Neural progenitor cell (in vitro differentiated cells): ENCODE measurements at places on chromosomes 1 and 21.

- DNase-seq: no peak
These were observed 44.7 kb downstream of the PTGFRN start for GRCh38 chr1:116954440-116954839.

DNA sequence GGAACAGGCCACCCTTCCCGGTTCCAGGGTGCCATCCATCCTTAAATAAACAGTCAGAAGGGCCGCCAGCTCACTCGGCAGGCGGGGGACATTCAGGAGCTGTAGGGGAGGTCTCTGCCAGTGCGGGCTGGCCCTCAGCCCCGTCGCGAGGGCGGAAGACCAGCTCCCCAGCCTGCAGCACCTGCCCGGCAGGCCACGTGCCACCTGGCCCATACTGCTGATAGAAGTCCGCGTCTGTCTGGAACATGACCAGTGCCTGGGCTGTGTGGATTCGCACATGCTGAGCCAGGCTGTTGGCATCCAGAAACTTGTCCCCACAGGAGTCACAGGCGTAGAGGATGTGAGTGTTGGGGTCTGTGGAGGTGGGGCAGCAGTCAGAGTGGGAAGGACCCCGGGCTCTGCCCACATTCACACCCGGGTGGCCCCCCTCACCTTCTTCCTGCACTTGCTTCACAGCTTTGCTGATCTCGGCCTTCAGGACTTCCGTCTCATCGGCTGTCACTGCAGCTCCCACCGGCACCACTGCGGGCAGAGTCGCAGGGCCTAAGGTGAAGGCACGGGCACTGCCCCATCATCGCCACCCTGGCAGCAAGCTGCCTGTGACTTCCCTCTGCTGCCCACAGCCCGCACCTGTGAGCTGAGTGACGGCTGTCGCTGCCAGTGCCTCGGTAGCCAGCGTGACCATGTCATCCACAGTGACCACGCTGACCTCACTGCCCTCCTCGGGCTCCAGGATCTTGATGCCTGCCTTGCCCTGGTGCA is 33.8 kb downstream of the ZBTB17 start:
- DNase-seq: no peak

DNA sequence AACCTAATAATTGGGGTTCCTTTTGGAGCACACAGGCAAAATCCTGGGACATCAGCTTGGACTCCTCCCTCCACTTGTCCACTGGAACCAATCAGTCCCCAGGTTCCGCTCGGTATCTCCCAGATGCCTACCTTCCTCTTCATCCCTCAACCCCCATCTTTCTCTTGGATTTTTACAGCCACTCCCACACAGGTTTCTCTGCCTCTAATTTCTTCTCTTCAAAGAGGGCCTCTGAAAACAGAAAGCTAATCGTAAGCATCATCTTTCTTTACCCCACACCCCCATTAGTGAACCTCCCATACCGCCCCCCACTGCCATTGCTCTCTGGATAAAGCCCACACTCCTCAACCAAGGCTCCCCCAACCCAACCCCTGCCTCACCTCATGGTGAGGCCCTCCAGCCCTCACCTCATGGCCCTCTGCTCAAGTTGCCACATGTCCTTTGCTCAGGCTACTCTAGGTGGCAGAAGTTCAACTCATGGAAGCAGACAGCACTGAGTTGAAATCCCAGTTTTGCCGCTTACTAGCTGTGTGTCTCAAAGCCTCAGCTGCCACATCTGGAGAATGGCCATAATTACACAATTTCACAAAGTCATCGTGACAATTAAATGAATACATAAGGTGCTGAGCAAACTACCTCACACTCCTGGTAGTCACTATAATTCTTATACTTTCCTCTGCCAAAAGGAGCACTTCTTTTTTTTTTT is 18.1 kb upstream of the WASF2 start:
- no peak for DNase-seq

GRCh38 chr1:44406737-44407429 is 1.8 kb downstream of the RNF220 start:
- DNase-seq: peak; percentile 68

- DNase-seq: no peak
These were observed 867.3 kb downstream of the TTLL7 start for GRCh38 chr1:83131692-83131955.

GRCh38 chr1:34900775-34901502 is 28.5 kb downstream of the DLGAP3 start:
- DNase-seq: no peak

GRCh38 chr1:174248041-174248440 is 88.7 kb downstream of the RABGAP1L start:
- DNase-seq: no peak

DNA sequence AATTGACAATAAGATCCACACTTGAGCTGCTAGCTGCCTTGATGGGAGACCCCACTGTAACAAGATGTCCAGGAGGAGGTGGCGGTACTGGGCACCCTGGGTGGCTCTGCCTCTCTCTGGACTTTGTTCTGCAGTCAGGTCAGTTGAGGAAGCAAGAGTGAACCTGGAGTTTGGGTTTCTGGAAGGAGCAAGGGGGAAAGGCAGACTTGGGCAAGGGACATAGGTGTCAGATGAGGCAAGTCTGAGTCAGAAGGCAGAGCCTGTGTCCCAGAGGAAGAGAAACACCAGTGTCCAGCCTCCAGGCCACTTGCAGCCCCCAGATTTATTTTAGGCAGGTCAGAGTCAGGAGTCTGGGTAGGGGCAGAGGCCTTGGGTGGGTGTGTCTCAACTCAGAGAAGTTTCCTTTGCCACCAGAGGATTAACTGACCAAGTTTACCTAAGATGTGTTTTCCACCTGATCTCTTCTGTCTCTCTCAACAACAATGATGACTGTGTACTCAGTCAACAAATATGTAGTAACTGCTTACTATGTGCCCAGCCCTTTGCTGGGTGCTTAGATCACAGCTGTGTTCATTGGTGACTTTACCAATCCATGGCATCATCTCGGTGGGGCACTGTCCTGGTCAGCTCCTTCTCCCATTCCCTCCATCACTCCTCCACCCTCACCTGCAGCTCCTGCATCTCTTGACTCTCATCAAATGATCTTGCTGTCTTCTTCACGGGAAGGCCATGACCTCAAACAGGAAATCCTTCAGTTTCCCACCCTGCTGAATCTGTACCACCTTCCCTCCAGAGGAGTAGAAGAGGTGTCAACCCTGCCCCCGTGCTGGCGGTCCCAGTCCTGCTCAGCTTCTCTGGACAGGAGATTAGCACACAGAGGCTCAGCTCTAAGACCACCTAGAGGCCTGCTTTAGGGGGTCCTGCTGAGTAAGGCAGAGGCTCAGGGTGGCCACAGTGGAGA is 36.6 kb downstream of the ELF3 start:
- no peak for DNase-seq

DNA sequence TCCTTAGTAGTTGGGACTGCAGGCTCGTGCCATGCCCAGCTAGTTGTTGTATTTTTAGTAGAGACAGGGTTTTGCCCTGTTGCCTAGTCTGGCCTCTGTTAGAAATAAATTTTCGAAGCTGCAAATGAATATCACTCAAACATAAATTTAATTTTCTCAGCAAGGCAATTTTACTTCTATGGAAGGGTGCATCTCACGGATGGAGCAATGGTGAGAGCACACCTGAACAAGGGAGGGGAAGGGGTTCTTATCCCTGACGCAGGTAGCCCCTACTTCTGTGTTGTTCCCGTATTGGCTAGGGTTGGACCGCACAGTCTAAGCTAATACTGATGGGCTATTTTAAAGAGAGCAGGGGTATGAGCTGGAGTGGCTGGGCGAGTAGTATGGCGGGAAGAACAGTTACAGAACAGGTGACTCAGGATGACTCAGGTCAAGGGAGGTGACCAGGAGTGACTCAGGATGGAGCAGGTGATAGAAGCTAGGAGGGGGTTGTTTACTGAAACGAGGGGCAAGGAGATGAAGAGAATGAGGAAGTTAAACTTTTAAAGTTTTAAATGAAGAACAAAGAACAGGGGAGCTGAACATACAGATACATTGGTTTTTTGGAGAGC is 7.5 kb downstream of the MDM4 start:
- no peak for DNase-seq

DNA sequence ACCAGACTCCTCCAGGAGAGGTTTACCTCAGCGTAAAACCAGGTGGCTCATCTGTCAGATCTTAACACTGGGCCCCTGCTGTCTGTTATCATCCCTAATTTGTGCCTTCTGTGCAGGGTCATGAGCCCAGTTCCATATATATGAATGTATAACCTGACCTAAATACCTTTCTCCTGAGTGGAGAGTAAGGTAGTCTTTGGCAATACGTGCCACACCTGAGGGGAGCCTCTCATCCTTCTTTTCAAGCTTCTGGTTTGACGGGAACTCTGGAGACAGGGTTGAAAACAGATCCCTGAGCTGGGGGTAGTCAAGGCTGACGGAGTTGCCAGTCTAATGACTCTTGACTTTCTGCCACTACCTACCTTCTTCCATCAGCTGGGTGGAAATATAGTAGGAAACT is 4.1 kb downstream of the SFT2D2 start:
- DNase-seq: no peak

DNA sequence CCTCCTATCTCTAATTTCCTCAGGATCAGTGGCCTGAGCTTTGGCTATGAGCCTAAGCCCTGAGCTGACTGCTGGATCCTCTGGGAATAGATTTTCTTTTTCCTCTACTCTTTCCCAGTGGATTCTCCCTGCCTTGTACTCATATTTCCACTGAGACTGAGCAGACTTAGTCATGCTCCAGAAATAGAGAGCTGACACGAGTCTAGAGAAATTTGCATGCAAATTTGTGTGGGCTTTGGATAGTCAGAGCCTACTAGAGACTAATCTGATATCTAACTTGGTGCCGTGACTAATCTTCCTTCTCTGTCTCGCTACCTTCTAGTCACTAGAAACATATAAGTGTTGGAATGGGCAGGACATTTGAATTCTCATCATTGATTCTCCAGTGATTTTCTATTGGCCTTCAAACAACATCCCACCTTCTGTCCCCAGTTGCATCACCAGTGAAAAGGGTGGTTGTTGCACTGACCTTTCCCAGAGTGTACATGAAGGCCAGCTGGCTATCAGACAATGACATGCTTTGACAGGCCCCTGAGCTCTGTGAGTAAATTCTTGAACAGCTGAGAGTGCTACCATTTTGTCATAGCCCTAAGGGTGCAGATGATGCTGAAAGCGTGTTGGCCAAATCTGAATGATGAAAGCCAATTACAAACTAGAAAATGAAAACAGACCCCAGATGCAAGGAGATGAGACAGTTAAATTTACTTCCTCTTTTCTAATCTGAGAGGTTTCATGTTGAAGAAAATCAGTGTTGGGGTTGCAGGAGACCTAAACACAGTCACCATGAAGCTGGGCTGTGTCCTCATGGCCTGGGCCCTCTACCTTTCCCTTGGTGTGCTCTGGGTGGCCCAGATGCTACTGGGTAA is at the start of gene FCRLA:
Gene FCRLA, plus strand, starts transcription at position 748 of the 866 bp plus-strand sequence. Its CDS starts 36 bp downstream, at position 784.
- no peak for DNase-seq

- DNase-seq: no peak
These were observed 547.2 kb upstream of the NCAM2 start for GRCh38 chr21:20451046-20451445.

DNA sequence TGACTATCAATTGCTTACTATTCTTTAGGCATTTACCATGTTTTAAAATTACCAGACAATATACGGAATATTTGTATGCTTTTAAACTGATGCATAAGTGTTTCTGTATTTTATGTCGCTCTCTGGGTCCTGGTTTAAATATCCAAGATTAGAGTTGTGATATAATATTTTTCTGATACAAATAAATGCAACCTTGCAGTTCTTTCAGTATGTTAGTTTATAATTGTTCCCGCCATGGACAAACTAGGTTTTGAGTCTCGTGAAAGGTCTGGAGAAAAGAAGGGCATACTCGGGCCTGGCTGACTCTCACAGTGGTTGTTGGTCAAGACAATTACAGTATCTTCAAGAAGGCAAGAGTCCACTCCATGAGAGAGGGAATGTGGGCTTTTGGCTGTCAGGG is 72.6 kb upstream of the AJAP1 start:
- DNase-seq: no peak

DNA sequence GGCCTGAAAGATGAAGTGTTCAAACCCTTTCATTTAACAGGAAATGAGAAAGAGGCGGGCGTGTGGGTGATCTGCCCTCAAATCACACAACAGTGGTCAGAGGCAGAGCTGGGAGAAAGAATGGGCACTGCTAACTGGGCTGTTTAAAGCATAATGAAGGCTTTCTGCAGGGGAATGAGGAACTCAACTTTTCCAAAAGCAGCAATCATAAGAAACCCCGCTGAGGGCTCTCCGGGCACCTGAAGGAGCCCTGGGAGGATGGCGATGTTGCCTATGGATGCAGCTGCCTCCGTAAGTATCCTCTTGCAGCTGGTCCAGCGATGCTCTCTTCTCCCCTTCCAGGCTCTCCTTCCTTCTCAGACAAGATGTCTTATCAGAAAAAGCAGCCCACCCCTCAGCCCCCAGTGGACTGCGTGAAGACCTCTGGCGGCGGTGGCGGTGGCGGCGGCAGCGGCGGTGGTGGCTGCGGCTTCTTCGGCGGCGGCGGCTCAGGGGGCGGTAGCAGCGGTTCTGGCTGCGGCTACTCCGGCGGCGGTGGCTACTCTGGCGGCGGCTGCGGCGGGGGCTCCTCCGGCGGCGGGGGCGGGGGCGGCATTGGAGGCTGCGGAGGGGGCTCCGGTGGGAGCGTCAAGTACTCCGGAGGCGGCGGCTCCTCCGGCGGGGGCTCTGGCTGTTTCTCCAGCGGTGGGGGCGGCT is 1.2 kb downstream of the LORICRIN start:
- no peak for DNase-seq

- no peak for DNase-seq
These were observed 19.8 kb downstream of the ZBTB17 start for GRCh38 chr1:15956150-15956549.

DNA sequence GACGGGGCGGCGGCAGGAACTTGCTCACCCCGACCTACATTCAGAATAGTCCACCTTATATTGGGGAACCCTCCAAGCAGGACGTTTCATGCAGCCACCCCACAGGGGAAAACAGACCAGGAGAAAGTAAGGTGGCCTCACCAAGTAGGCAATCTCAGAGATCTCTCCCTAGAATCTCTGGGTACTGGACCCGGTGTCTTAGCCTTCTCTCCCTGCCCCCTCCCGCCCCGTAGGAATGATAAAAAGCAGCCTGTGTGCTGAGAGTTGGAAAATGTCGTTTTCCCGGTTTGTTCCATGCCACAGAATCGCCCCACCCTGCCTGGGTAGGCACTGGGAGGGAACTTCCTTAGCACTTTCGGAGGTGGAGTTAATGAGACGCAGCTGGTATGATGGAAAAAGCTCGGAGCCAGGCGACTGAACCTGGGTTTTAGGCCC is 789 bp upstream of the PTPN14 start:
- peak; percentile 75 for DNase-seq

GRCh38 chr1:209627027-209627731 is 25.0 kb downstream of the LAMB3 start:
- DNase-seq: no peak

DNA sequence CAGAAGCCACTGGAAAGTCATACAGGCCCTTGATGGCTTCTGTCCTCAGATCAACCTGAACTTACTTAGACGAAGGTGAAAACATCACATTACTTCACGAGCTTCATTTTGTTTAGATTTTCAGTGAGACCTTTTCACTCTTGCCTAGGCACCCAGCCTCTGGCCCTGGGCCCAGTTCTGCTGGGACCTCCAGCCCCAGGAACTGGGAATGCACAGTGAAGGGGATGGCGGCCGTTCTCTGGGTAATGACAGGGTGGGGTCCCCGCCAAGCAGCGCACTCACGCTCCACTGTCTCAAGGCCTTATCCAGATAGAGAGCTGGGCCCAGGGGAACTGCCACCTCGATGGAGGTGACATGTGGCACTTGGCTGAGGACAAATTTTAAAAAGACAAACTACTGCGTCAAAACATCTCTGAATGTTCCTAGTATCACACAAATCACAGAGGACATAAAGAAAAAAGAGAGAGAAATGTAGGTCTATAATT is 54.8 kb downstream of the NPHP4 start:
- no peak for DNase-seq

- DNase-seq: no peak
These were observed 109.1 kb upstream of the OLIG2 start for GRCh38 chr21:32916522-32917099.

- no peak for DNase-seq
These were observed 21.5 kb upstream of the PTPRF start for GRCh38 chr1:43509007-43509739.
